Stimulated activated CD4-positive, alpha-beta T cell treated with anti-CD3 and anti-CD28 coated beads, Interleukin-2, amount 100 ng/mL, for 48 hours (primary cell): ENCODE measurements at places on chromosomes 1 and 21.

GRCh38 chr1:9720785-9721605 lies 69.5 kb downstream of the PIK3CD start:
- no peak for DNase-seq

- DNase-seq = no peak
Observed at GRCh38 chr1:89598450-89599331, 34.2 kb upstream of the LRRC8C start.

- DNase-seq = no peak
Observed at GRCh38 chr1:232066521-232066920, 439.9 kb downstream of the DISC1 start.

GRCh38 chr1:47411436-47411835 lies 4.6 kb upstream of the FOXE3 start:
- no peak for DNase-seq

- no peak for DNase-seq
Observed at GRCh38 chr1:207805841-207806421, 54.1 kb downstream of the CD46 start.

DNA sequence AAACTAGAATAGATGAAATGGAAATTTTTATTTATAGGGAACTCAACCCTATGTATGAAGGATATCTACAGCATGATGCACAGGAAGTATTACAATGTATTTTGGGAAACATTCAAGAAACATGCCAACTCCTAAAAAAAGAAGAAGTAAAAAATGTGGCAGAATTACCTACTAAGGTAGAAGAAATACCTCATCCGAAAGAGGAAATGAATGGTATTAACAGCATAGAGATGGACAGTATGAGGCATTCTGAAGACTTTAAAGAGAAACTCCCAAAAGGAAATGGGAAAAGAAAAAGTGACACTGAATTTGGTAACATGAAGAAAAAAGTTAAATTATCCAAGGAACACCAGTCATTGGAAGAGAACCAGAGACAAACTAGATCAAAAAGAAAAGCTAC lies 7.9 kb downstream of the USP1 start:
- DNase-seq = no peak

DNA sequence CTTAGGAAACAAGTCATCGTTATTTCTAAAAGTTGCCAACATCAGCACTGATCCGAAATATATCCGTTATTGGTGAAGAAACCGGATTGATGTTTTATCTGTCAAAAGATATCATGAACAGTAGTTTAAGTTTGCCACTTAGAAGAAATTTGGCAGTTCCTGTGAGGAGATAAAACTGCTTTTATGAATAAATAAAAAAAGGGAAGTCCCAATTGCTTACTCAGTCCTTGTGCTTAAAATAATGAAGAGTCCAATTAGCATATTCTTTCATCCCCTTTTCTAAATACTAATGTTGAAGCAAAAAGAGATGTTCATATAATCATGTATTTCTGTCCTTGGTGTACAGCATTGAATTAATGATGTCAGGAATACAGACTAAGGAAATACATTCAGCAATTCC lies 164.6 kb downstream of the NCAM2 start:
- no peak for DNase-seq

GRCh38 chr1:18955131-18955440 lies 1.4 kb downstream of the IFFO2 start:
- no peak for DNase-seq

DNA sequence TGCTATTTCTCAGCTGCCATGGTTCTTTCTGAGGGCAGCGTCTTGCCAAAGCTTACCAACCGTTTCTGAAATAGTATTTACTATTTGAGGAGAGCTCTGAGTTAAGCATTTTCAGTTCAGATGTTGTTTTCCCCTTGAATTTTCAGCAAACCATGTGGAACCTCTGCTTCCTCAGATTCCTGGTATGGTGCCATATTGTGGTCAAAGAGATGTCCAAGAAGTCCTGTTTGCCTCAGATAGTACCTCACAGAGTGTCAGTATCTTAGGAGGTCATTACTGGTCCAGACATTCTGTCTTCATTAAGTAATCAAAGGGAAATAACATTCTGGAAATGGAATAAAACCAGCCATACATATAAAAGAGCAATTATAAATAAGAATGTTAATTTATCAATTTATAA lies 36.6 kb downstream of the VANGL2 start:
- no peak for DNase-seq
